ENCODE measurements at places on chromosomes 6 and 20.

GRCh38 chr20:44632103-44632752 is 19.3 kb downstream of the ADA start:
- no peak for DNase-seq

DNA sequence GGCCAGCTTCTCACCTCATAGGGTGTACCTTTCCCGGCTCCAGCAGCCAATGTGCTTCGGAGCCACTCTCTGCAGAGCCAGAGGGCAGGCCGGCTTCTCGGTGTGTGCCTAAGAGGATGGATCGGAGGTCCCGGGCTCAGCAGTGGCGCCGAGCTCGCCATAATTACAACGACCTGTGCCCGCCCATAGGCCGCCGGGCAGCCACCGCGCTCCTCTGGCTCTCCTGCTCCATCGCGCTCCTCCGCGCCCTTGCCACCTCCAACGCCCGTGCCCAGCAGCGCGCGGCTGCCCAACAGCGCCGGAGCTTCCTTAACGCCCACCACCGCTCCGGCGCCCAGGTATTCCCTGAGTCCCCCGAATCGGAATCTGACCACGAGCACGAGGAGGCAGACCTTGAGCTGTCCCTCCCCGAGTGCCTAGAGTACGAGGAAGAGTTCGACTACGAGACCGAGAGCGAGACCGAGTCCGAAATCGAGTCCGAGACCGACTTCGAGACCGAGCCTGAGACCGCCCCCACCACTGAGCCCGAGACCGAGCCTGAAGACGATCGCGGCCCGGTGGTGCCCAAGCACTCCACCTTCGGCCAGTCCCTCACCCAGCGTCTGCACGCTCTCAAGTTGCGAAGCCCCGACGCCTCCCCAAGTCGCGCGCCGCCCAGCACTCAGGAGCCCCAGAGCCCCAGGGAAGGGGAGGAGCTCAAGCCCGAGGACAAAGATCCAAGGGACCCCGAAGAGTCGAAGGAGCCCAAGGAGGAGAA is 10.5 kb downstream of the GNAS-AS1 start:
- DNase-seq: no peak

GRCh38 chr20:25738198-25738597 is 41.5 kb upstream of the ZNF337 start:
- DNase-seq: no peak

DNA sequence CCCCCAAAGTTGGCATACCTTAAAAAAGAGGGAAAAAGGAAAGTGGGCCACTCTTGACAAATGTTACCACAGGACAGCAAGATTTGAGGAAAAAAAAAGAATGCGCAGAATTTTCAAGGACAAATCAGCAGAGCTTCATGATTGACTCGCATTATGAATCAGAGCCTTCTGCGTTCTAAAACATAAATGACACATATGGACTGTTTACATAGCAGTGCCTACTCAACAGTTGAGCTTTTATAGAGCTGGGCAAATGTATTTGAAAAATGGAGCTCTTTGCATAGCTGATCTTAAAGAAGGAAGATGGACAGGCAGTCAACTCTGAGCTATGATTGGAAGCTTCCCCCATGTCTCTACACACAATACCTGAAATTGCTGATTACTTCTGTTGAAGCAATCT is 213.2 kb upstream of the NT5E start:
- DNase-seq: no peak

GRCh38 chr20:29408034-29408695 is 1849.3 kb upstream of the DEFB115 start:
- no peak for DNase-seq

Data from esophagus squamous epithelium (tissue), 5 donors.